ENCODE measurements at places on chromosomes 1 and 21. TPM values are rescaled to one million over a fixed set of nuclear protein-coding genes. Genes with fewer than 3 reads are reported as not detected.

MCOLN2 gene
- 60.6 TPM for total RNA-seq

ERG gene
- not detected for total RNA-seq

C4BPA gene
- total RNA-seq: not detected

GRCh38 chr1:210198840-210199239 is 33.8 kb upstream of the SERTAD4 start:
- no peak for DNase-seq

BCL2L15 gene
- 2.1 TPM for total RNA-seq

DNA sequence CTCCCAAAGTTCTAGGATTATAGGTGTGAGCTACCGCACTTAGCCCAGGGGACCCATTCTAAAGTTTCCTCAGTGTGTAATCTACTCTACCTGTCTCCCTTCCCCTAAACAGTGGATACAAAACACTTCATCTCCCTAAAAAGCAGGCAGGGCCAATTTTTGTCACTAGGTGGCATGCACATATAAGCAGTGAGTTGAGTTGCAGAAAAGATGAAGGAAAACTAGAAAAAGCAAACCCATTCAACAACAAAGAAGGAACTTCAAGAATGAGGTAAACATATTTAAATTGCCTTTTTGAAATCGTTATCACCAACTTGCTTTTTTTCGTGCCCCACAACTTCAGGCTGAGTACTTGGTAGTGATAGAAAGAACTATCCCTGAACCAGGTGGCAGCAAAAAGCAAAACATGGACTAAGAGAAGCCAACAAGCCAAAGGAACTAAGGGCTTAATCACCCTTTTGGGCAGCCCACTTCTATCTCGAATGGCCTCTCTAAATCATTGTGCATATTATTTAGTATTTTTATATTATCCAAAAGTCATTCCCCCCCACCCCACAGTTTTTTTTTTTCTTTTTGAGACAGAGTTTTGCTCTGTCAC is 19.7 kb upstream of the ALDH9A1 start:
- DNase-seq: peak; percentile 57

GRCh38 chr1:217191441-217191840 is 439.4 kb downstream of the GPATCH2 start:
- DNase-seq: no peak

TCEA3 gene
- 1.3 TPM for total RNA-seq

GRCh38 chr1:209335178-209335577 is 248.3 kb upstream of the CAMK1G start:
- DNase-seq: no peak

GRCh38 chr1:47682198-47682597 is 244.4 kb downstream of the FOXD2 start:
- peak; percentile 33 for DNase-seq

DNA sequence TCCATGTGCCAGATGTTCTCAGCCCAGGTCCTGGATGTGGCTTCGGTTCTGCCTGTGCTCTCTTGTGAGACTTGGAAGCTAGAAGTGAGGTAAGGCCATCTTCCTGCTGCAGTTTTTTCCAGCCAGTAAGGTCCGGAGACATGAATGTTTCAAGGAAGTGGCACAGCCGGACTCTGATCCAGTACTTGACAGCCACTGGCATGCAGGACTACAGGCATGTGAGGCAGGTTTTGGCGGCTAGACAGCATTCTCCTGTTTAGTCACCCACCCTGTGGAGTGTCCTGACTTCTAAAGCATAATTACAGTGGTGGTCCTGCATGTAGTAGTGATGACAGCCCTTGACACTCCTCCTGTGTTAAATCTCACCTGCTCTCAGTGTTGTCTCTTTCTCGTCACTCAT is 72.3 kb downstream of the TNFSF4 start:
- DNase-seq: no peak

LRRC38 gene
- not detected for total RNA-seq

- peak; percentile 88 for DNase-seq
These were observed 20.0 kb downstream of the MEF2D start for GRCh38 chr1:156480411-156481192.

- DNase-seq: no peak
These were observed 3.2 kb downstream of the PSRC1 start for GRCh38 chr1:109279615-109280278.

DNA sequence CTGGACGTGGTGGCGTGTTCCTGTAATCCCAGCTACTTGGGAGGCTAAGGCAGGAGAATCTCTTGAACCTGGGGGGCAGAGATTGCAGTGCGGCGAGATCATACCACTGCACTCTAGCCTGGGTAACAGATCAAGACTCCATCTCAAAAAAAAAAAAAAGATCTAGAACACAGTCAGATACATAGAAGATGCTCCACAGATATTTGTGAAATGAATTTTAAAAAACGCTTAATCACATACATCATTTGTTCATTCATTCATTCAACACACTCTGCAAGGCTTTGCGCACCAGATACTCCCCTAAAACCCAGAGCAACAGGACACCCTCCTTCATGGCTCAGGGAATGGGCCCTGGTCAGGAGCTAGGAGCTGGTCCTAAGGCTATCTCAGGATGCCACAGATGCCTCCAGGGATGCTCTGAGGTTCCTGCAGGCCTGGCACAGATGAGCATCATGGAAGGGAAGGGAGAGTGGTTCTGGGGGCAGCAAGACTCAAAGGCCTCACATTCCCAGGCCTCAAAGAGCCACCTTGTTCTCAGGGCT is 6.4 kb downstream of the HSPG2 start:
- DNase-seq: no peak

DNA sequence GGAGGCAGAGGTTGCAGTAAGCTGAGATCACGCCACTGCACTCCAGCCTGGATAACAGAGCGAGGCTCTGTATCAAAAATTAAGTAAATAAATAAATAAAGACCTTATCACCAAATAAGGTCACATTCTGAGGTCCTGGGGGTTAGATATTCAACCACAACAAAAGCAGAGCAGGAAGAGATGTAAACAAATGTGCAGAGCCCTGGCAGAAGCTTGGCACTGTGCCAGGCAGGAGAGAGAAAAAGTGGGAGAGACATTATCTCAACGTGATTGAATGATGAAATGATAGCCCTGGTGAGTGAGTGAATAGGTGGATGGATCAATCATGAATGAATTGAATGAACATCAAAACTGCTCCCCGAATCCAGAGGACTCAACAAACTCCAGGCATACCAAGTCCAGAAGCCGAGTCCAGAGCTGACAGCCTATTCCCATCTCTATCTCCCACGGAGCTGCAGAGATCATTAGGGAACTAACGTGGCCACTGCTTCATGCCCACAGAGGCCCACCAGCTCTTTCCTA is 150.7 kb downstream of the TOMM20 start:
- DNase-seq: no peak

DNA sequence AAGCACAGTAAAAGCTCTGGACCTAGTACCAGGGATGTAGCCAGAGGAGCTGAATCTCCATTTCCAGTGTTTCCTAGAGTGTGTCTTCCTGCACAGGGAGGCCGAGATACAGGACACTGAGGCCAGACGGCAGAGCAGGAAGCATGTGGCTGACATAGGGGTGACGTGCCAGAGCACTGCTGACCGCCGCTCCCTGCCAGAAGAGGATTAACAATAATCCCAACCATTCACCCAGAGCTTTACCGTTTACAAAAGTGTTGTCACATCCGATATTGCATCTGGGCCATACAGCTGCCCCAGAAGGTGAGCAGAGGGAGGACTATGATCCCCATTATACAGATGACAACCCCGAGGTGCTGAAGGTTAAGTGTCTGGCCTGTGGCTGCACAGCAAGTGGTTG is 5.8 kb upstream of the CLDN19 start:
- no peak for DNase-seq

GRCh38 chr1:205226868-205227583 is 720 bp upstream of the TMCC2 start:
- DNase-seq: no peak

- DNase-seq: no peak
These were observed 75.6 kb downstream of the NEK7 start for GRCh38 chr1:198232378-198232777.

DNA sequence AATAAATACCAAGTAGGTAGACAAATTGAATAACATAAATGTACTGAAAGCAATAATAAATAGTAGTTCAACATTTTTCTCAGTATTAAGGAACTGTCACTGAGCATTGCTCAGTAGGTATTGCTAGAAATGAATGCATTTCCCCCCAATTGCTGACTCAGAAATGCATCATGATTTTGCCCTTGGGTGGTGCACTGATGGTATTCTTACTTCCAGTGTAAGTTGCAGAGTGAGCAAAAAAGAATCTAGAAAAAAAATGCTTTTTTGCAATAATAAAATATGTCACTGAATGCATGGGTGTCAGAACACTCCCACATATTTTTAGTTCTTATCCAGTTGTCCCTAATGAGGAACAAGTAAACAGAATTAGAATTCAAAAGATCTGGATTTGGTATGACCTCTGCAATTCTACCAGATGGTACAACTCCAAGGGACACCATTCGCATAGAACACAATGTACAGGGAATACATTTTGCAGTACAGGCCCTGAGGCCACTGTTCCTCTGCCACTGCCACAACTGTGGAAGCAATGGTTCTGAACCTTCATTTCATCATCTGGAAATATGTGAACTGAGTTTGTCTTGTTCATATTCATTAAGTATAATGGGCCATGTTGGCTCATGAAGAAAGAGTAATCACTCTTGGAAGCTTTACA is 78.0 kb downstream of the ATP6V1G3 start:
- peak; percentile 56 for DNase-seq

DENND2D gene
- 209 TPM for total RNA-seq

KCNQ4 gene
- total RNA-seq: 0.12 TPM

AQP10 gene
- total RNA-seq: not detected

- no peak for DNase-seq
These were observed 443.2 kb downstream of the CAMTA1 start for GRCh38 chr1:7228252-7228961.

DNA sequence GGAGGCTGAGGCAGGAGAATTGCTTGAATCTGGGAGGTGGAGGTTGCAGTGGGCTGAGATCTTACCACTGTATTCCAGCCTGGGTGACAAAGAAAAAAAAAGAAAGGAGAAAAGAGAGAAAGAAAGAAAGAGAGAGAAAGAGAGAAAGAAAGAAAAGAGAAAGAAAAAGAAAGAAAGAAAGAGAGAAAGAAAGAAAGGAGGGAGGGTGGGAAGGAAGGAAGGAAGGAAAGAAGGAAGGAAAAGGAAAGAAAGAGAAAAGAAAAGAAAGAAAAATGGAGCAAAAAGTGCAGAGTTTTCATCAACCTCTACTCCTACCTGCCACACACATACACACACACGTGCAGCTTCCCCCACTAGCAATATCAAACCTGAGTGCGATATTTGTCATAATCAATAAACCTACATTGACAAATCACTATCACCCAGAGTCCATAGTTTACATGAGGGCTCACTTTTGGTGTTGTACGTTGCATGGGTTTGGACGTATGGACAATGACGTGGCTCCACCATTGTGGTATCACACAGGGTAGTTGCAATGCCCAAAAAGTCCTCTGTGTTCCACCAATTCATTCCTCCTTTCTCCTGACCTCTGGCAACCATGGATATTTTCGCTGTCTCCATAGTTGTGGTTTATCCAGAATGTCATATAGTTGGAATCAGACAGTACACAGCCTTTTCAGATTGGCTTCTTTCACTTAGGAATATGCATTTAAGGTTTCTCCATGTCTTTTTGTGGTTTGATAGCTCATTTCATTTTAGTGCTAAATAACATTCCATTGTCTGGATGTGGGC is 36.5 kb downstream of the EVA1C start:
- no peak for DNase-seq

SIK1 gene
- total RNA-seq: 7.9 TPM

DNA sequence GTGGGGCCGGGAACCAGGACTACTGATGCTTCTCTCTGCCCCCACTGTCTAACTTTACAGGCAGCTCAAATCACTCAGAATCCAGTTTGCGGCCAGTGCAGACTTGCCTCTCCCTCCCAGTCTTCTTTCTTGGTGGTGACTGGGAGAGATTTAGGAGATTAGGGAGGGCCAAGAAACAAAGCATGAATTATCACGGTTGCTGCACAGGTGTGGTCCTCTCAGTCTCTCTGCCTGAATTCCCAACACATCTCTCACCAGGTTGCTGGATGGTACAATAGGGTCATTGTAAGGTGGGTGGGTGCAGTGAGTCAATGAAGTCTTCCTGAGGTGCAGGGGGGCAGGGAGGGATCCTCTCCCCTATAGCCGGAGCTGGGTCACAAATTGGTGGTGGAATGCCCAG is 12.6 kb downstream of the S100A11 start:
- no peak for DNase-seq

GRCh38 chr21:28993293-28993629 is 584 bp upstream of the LTN1 start:
- no peak for DNase-seq

DNA sequence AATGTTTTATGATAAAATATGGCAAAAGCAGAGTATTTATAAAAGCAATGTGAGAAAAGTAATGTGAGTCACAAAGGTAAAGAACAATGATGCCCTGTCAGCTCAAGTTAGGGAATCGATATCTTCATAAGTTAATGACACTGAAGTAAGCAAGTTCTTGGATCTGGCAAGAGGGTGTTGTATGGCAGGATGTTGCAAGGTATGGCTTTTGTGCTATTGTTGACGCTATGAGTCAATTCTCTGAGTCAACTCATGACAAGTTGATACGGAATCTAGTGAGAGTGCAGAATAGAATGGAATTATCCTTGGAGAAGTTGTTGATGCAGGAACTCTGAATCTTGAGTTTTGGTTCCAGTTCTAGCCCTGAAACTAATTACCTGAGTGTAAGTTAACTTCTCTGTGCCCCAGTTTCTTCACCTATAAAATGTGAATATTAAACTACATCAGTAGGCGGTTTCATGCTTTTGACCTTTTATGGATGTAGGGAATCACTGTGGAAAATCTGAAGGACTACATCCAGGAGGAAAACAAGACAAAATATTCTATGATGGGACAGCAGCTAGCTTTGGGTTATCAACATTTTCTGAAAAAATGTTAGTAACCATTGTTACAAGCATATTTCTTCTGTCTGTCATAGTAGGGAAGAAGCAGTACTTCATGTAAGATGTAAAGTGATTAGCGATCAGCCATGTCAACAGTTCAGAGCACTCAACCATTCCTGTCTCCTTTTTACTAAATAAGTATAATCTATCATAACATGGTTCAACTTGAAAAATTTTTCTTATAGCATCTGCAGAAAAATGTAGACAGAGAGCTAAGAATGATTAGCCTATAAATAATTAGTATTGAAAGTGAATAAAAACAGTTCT is 96.9 kb downstream of the ATP6V1G3 start:
- DNase-seq: no peak

DNA sequence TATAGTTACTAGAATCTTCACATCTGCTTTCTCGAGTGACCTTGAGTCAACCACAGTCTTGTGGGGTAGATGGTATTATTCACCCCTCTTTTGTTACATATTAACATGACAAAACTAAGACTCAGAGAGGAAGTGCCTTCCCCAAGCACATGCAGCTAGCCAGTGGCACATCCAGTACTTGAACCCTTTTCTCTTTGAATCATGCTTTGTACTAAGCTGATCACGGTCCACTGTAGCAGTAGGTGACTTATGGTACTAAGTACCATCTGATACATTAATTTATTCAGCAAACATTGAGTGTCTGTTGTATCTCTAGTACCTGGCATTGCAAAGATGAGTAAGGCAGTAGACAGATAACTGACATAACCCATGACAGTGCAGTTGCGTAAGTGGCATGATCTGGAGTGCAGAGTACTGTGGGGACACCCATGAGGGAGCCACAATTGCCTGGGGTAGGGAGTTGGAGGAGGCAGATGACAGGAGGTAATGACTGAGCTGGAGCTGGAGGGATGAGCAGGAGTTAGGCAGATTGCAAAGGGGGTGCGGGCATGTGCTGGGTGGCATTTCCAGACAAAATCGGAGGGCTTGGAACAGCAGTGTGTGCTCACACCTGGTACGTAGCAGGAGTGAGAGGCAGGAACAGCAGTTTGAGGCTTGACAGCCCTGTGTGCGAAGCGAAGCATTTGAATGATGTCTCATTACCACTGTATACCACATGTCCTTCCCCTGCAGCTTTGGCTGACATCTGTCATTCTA is 29.8 kb downstream of the UCK2 start:
- no peak for DNase-seq

Data from activated CD8-positive, alpha-beta memory T cell treated with anti-CD3 and anti-CD28 coated beads, Interleukin-2, amount 10 ng/mL, durations not matched to agents 7 days and 5 days (primary cell).